ENCODE measurements at places on chromosomes 2 and 18.

DNA sequence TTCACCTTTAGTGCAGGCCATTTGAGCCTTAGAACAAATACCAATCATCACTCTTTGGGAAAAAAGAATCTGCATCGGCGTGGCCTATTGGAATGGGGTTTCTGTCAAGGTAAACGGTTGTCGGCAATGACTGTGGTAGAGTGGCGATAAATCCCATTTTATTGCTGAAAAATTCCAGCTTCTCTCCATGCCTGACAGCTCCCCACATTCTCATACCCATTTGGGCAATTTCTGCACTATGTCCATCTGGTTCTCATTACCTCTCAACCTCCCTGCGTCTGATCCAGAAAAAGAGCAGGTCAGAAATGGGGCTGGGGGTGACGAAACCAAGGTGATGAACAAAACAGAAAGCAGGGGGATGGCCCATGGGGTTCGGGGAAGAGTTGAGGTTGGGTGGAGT, 254.0 kb downstream of the MEIS1 start:
- no peak for DNase-seq

- DNase-seq = no peak
Measured at GRCh38 chr2:143732871-143733270, 603.7 kb downstream of the ARHGAP15 start.

GRCh38 chr2:15449556-15450236, 111.4 kb downstream of the NBAS start:
- DNase-seq = no peak

GRCh38 chr2:178550352-178550751, 70.1 kb downstream of the PLEKHA3 start:
- no peak for DNase-seq

- no peak for DNase-seq
Measured at GRCh38 chr2:203412546-203413331, 84.5 kb downstream of the ABI2 start.

GRCh38 chr18:10319914-10320600, 134.4 kb upstream of the APCDD1 start:
- DNase-seq = no peak

DNA sequence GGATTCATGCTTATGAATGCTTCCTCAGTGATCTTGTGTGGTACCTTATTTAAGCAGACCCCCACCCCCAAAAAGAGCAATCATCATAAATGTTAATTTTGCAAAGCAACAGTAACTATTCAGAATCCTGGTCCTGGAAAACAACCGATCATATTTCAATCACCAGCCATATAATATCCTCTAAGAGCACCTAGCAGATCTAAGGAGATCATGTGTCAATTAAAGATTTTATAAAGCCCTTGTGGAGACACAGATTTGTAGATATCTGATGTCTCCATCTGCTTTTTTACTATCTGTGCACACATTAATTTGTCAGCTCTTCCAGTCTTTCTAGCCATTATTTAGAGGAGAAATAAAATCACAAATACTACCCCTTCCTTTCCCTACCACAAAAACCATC, 423.7 kb downstream of the TGIF1 start:
- no peak for DNase-seq
